Tibial nerve (tissue), 4 donors: ENCODE measurements at places on chromosomes 12 and 14. TPM values are rescaled to one million over a fixed set of nuclear protein-coding genes. Genes with fewer than 3 reads are reported as not detected.

Gene TAS2R9
- not detected for total RNA-seq

Gene SPTB
- 12.6 TPM for total RNA-seq

Gene LPAR5
- total RNA-seq: 2.7 TPM

Gene PKP2
- 40.4 TPM for total RNA-seq

Gene SIRT4
- total RNA-seq: 2.4 TPM

Gene C12orf60
- total RNA-seq: 0.87 TPM

Gene KRT74
- total RNA-seq: not detected

Gene LRTM2
- total RNA-seq: not detected

Gene FAM181A
- not detected for total RNA-seq

Gene CDKL1
- 9.8 TPM for total RNA-seq

Gene ALX1
- not detected for total RNA-seq

Gene KRT79
- total RNA-seq: 3.9 TPM

Gene RTL1
- total RNA-seq: not detected

Gene VWF
- 182 TPM for total RNA-seq

Gene TAS2R14
- 2.0 TPM for total RNA-seq

Gene NELL2
- not detected for total RNA-seq

Gene RPS6KL1
- 2.0 TPM for total RNA-seq

Gene TMEM106C
- total RNA-seq: 46.2 TPM

Gene CPM
- 56.7 TPM for total RNA-seq

Gene ANP32D
- total RNA-seq: not detected

Gene SERPINA9
- total RNA-seq: not detected

Gene GPR68
- 4.1 TPM for total RNA-seq

Gene MBIP
- 30.8 TPM for total RNA-seq

Gene BDKRB1
- 0.63 TPM for total RNA-seq

Gene CLEC12A
- total RNA-seq: not detected

Gene TMX1
- 19.4 TPM for total RNA-seq

Gene FITM1
- total RNA-seq: not detected

Gene TPH2
- not detected for total RNA-seq

Gene FRMD6
- 31.6 TPM for total RNA-seq

Gene DBX2
- not detected for total RNA-seq

Gene CYP27B1
- not detected for total RNA-seq

Gene KERA
- total RNA-seq: not detected

Gene KDM5A
- 31.5 TPM for total RNA-seq

Gene IFT81
- 29.4 TPM for total RNA-seq

Gene TMEM30B
- total RNA-seq: 15.6 TPM

Gene FSCB
- total RNA-seq: 0.30 TPM

Gene RNASE1
- 430 TPM for total RNA-seq

Gene ETFBKMT
- total RNA-seq: 1.6 TPM

Gene SP1
- 45.3 TPM for total RNA-seq

Gene TMEM253
- 0.44 TPM for total RNA-seq

Gene CAPZA3
- total RNA-seq: not detected

Gene GLT8D2
- 19.8 TPM for total RNA-seq
